ENCODE measurements at places on chromosomes 11 and 22.

- no peak for DNase-seq
These were observed 388.7 kb downstream of the MIAT start for GRCh38 chr22:27046086-27046485.

DNA sequence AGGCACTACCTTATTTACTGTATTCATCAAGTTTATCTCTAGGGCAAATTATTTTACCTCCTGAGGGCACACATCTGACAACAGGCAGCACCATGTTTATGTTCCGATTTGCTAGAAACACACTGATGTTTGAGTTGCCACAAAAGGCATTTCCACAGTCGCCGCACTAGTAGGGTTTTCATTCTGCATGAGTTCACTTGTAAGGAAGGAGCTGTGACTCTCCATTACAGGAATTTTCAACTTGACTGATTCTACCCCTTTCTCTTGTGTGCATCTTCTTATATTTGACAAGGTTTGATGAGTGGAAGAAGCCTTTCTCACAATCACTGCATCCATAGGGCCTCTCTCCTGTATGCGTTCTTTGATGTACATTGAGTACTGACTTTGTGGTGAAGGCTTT lies 455.9 kb upstream of the CNTN5 start:
- DNase-seq, result no peak

DNA sequence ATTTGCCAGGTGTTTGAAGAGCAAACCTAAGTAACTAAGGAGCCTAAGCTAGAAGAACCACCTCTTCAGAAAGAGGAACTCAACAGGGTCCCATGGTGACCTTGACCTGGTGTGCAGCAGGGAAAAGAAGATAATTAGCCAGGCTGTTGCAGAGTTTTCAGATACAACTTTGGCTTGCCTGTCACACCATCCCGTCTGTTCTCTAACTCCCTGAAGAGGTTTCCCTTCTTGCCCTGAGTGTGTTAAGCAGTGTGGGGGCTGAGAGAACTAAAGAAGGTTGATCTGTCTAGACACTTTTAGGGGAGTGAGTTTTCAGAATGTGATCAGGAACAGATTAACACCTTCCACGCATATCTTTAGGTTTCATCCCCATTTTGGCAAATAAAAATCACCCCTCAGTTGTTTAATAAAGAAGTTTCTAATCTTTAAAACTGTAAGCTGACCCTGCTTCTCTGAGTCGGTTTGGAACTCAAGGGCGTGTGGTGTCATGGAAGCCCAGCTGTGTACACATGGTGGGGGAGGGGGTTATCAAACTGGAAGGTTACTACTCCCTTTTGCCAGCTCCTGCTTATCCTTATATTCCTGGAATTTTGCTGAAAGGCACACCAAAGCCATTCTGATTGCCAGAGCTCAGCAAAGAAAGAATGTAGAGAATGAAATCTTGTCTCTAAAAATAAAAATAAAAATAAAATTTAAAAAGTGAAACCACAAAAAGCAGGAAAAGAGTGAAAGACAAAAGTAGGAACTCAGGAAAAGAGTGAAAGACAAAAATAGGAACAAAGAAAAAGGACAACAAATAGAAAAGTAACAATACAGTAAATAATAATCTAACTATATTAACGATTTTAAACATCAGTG lies 70.2 kb downstream of the DBX1 start:
- DNase-seq, result no peak

DNA sequence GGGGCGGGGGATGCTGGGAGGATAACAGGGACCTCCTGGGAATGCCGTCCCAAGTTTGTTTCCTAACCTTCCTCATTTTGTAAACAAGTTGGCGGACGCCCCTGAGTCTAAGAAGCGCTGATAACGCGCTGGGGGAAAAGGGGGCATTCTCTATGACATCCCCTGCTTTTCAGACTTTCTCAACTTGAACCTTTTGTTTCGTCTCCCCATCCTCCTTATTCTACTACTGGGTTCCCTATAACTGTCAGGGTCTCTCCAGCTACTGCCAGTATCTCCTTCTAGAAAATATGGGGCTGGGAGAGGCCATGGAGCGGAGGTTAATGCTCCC lies 654 bp downstream of the TMEM86A start:
- DNase-seq, result no peak

DNA sequence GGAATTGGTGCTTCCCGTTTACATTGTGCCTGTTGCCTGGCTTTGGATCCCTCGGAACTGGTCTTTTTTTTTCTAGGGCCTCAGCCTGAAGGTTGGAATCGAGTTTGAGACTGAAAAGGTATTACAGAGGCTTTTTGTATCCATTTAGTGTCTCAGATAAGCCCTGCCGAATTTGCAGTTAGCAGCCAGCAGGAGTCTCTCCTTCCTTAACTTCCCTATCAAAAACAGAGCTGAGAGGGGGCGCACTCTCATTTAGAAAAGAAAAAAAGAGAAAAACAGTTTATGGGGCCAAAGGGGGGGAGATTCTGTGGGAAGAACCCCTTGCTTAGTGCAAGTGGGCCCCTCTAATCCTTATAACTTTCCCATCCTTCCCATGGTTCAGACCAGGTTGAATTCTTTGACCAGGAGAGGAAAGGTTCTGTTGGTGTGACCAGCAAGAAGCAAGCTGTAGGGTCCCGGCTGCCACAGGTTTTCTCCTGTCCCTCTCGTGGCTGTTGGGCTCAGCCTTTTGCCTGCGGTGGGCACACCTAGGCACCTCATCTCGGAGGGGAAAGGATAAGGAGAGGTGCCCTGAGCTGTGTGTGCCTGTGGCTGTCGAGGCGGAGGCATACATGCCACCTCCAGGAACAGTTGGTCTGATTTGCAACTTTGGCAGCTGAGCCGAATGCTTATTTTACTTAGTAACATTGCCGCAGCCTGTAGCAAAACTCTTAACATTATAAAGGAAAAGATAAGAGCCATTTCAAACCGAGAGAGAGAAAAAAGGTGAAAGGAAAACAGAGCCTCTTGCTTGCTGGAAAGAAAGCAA lies 565.0 kb upstream of the CNTN5 start:
- no peak for DNase-seq

DNA sequence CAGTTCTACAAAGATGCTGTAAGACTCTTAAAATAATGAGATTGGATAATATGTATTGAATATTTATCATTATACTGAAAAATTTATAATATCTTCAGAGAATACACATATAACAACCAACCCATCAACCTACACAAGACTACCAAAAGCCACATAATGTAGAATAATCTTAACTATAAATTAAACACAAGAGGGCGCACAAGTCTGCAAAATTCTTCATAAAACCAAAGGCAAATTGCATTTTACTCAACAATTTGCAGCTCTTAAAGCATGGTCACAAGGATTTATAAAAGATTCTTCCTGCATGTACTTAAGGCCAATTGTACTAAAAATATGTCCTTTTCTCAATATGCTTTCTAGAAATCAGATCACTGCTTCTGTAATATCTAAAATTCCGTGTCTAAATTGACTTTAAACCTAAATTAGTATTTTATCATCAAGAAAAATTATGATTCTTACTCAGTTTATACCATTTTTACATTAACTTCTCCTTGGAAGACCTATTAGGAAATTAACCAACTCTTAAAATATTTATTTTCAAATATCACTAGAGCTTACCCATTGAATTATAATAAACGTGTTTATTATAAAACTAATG lies 79.0 kb downstream of the TTC28 start:
- no peak for DNase-seq

- DNase-seq, result no peak
These were observed 24.5 kb downstream of the MCHR1 start for GRCh38 chr22:40703736-40704135.

DNA sequence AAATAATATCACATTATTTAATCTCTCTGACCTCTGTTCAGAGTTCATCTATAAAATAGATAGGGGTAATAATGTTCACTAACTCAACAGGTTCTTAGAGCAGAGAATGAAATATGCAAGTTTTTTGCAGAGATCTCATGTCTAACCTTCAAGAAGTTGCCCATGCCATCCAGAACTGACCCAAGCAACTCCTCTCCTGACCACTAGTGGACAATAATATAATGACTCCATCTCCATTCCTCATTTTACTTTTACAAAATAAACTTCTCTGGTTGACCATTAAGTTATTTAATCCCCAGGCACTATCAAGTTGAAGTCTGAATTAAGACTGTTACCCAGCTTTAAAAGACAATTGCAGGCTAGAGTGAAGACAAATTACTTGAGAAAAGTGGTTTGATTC lies 382.6 kb downstream of the KCNA4 start:
- DNase-seq, result no peak

DNA sequence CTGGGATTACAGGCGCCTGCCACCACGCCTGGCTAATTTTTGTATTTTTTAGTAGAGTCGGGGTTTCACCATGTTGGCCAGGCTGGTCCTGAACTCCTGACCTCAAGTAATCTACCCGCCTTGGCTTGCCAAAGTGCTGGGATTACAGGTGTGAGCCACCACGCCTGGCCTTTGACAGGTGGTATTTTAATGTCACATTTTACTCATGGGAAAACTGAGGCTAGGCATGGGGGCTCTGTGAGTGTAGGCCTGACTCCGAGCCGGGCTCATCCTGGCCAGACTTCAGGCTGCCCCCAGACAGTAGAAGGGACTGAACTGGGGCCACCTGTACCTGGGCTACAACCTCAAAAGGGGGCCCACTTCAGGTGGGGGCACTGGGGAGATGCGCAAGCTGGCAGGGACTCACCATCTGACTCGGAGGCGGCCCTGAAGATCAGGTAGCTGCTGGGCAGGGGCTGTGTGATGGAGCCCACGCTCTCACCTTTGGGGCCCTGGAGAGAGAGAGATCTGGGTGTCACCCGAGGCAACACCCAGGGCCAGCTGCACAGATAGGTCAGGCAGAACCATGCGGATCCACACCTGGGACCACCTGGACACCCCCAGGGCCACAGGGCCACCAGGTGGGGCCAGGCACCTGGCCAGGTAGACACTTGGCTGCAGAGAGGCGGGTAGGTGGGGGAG lies 45.8 kb downstream of the OSBPL5 start:
- DNase-seq, result no peak

- no peak for DNase-seq
These were observed 44.8 kb downstream of the TENM4 start for GRCh38 chr11:79396001-79396400.

- DNase-seq, result no peak
These were observed 15.9 kb downstream of the PDGFD start for GRCh38 chr11:104148074-104148473.

DNA sequence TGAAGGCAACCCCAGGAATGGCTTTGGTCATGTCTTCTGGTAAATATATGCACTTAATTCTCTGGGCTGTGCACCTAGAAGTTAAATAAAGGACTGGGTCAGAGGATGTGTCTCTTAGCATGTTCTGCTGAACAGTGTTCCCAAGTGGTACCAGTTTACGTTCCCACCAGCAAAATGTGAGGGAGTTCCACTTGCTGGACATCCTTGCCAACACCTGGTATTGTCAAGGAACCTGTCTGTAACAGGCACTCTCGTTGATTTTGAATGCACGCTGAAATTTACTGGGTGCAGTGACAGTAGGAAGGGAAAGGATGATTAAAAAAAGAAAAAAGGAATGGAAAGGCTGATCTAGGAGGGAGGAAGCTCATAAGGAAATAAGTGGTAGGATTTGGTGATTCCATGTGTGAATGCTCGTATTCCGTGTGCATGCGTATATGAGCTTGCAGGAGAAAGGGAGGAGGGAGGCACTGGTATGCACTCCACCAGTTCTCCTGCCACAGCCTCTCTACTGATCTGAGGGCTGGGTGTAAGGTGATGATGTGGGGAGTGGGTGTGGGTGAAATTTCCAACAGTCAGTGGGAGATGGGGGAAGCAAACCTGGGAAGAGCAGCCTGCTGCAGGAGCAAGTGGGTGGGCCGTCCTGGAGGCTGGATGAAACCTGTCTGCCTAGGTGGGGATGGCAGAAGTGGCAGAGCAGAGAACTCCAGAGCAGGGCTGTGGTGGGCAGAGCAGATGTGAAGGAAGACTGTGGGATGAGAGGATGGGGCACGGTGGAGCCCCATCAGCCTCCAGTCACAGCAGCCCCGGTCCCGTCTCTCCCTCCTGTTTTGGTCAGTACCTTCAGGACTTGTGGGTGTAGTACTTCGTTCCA lies 15.0 kb downstream of the MED15 start:
- DNase-seq, result no peak

DNA sequence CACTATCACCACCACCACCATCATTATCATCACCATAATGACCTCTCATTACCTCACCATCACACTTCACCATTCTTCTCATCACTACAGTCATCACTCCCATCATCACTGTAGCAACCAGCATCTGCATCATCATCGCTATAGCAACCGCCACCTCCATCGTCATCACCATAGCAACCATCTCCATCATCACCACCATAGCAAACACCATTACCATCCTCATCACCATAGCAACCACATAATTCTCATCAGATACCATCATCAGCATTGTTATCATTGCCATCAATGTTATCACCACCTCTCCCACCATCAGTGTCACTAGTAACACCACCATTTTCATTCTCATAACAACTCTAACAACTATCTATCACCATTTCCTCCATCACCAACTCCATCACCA lies 23.1 kb upstream of the CD82 start:
- DNase-seq, result no peak

DNA sequence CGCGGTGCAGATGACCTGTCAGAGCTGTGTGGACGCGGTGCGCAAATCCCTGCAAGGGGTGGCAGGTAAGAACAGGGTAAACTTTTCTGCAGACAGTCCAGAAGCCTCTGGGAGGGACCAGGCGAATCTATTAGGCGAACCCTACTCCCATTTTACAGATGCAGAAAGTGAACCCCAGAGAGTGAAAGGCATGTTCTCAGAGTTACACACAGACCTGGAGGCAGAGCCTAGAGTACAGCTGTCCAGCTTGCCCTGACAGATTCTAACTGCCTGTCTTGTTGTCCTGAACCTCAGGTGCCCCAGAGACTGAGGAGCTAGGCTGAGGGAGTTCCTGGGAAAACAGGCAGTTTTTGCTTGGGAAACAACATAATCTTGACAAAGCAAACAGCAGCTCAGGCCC lies 665 bp downstream of the CCS start:
- no peak for DNase-seq

DNA sequence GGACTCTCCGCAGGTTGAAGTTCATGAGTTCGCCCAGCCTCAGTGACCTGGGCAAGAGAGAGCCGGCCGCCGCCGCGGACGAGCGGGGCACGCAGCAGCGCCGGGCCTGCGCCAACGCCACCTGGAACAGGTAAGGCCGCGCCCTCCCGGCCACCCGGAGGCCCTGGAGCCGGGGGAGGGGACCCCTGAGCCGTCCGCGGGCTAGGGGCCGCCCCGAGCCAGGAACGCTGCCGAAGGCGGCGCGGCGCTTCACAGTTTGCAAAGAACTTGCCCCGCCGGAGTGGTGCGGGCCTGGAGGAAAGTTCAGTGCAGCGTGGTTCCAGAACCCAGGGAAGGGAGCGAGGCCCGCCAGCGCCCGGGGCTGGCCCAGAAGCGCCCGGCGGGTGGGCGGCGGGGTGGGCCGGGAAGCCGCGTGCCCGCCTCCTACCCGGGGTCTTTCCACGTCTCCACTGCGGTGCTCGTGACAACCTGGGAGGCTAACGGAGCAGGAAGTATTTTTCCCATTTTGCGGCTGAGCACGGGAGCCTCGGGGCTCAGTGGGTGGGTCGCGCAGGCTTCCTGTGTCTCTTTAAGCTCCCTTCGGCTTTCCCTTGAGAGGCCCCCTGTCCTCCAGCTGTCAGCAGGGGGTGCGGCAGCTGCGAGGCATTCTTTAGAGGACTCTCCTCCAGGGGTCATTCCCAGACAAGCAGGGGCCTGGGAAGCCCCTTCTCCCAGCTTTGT lies 635 bp downstream of the PRR5 start:
- no peak for DNase-seq

- DNase-seq, result no peak
These were observed 18.5 kb upstream of the MPPED1 start for GRCh38 chr22:43393132-43393843.
